Stimulated activated CD4-positive, alpha-beta T cell treated with anti-CD3 and anti-CD28 coated beads, Interleukin-1b, Interleukin-23, amount 100 ng/mL, for 1 hour (primary cell): ENCODE measurements at places on chromosomes 13 and 19.

DNA sequence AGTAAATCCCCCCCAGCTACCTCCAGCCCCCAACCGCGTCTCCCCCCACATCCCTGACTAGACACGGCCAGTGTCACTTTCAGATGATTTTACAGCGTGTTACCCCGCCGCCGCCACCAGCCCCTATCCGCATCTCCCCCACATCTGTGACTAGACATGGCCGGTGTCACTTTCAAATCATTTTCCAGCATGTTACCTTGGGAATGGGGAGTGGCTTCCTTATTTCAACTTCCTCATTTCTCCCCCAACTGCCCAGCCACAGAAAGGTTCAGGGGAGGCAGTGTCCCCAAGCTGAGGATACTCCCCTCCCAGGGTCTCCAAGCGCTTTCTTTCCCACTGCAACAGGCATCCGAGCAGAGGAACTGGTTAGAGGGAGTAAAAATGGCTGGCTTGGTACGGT is 18.4 kb downstream of the ADGRL1 start:
- no peak for DNase-seq

- DNase-seq: no peak
Measured at GRCh38 chr13:31919241-31919640, 112.3 kb upstream of the FRY start.

DNA sequence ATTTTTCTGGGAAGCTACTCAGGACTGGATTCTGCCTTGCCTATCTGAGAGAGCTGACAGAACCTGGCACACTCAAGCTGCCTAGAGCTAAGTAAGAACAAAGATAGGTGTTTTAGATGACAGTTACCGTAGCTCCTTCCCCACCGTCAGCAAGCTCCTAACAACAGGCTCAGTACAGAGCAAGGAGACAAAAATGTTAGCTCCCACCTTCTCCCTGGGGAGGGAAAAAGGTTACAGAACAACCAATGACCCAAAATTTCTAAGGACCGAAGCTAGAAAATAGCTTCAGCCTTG is 1058.2 kb upstream of the PCDH20 start:
- no peak for DNase-seq

DNA sequence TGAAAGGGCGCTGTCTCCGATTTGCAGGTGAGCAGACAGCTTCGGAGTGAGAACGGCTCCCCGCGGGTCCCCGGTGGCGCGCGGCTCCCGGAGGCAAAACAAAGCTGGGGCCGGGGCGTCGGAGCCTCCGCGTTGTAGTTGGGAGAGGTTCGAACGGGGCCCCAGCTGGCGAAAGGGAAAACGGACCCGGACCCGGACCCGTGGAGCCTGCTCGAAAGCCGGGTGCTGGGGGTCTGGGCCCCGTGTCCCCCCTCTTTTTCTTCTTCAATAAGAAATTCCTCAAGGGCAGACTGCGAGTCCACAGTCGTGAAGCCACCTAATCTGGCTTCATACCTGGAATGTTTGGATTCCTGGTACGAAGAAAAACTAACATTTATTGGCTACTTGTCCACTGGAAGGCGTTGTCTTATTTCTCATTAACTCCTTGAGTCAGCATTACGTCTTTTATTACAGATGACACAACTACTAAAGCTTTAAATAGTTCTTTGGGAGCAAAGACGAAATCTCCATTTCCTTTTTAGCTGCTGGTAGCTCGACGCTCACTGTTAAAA is 632 bp upstream of the MTIF3 start:
- DNase-seq: no peak

- DNase-seq: no peak
Measured at GRCh38 chr13:93227280-93227877, 772 bp downstream of the GPC6 start.

GRCh38 chr19:10116085-10116865 is 3.4 kb downstream of the EIF3G start:
- DNase-seq: no peak

- no peak for DNase-seq
Measured at GRCh38 chr13:90565985-90566713, 781.3 kb upstream of the MIR17HG start.

GRCh38 chr13:36068566-36068965 is 62.6 kb downstream of the DCLK1 start:
- DNase-seq: no peak

DNA sequence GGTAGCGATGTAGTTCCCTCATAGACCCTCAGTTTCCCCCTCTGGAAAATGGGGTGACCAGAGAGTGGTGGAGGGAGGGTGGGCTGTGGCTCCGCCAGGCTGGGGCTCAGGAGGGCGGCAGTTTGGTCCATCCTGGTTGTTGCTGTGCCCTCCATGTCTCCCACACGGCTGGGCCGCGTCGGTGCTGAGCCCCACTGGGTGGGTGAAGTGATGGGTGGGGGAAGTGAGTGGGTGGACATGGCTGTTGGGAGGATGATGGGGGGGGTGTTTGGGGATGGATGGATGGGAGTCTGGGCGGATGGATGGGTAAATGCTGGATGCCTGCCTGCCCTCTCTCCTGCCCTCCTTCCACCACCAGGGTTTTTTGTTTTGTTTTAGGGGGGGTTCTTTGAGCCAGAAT is 16.6 kb upstream of the EHD2 start:
- DNase-seq: no peak

DNA sequence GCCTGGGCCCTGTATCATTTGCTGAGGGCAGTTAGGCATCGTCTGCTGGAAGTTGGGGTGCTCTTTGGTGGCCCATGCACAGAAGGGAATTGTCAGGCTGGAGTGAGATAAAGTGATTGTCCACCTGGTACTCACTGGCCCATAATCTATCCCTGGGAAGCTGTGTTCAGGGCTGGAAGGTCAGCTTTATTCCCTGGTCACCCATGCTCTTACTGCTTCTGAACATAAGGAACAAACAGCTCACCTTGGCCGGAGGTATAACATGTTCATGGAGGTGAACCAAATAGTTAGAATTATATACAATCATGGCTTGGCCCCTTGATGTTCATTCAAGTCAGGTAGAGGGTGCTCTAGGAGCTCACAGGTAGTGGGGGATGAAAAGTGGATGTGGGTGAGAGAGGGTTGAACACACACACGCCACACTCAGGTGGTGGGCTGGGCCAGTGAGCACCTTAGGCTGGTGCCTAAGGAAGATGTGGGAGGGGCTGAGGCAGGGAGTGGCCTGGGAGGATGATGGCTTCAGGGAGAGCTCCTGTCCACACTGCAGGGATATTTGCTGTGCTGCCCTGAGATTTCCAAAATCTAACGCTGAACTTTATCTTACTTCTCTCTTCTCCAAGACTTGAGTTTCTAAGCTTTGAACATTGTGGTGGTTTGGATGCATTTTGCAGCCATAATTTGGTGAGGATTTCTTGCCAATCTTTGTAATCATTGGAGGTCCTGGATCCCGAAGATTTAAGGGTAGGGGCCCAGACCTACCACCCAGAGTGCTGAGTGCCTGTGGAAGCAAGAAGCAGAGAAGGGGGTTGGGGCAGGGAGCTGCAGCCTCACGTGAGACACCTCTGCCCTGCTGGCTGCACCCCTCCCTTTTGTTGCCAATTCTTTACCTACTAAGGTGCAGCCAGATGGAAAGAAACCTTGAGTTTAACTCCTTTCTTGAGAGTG is 420.6 kb downstream of the ZNF536 start:
- DNase-seq: no peak

DNA sequence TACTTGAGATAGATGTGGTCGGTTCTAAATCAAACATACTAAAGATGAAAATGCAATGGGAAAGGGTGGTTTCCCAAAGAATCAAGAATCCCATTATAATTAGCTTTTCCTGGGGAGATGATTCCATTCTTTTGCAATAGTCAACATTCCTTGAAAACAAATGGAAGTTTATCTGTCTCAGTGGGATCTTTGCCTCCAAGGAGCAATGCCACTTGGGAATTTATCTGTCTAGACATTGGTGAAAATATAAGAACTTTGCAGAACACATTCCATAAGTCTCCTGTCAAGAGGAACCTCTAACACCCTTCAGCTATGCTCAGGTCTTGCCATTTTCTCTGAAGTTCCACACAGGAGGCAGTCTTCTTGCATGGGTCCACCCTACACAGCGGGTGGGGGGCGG is 152.5 kb downstream of the KCTD12 start:
- no peak for DNase-seq

GRCh38 chr13:83248751-83249150 is 633.5 kb downstream of the SLITRK1 start:
- DNase-seq: no peak

- no peak for DNase-seq
Measured at GRCh38 chr19:18193388-18194180, 566 bp downstream of the MPV17L2 start.

DNA sequence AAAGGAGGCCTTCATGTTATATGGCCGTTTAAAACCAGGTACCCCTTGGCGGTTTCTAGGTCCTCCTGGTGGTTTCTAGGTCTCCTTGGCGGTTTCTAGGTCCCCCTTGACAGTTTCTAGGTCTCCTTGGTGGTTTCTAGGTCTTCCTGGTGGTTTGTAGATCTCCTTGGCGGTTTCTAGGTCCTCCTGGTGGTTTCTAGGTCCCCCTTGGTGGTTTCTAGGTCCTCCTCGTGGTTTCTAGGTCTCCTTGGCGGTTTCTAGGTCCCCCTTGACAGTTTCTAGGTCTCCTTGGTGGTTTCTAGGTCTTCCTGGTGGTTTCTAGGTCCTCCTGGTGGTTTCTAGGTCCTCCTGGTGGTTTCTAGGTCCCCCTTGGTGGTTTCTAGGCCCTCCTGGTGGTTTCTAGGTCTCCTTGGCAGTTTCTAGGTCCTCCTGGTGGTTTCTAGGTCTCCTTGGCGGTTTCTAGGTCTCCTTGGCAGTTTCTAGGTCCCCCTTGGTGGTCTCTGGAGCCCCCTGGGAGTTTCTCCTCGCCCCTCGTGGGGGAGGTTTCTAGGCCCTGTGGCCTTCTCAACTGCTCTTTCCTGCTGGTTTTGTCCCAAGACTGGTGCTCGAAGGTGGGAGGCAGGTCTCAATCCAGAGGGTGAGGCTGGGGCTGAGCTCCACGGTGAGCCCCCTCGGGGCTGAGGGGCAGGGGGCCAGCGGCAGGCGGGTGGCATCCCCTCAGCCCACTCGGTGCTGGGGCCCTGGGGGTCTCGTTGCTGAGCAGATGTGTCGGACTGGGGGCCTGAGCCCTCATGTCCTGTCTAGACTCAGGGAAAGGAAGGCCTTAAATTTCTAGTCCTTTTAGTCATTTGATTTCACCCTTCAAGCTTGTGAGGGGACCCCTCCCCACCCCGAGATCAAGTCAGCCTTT is 8.0 kb downstream of the HCN2 start:
- DNase-seq: no peak

GRCh38 chr13:112710855-112711527 is 21.2 kb downstream of the ATP11A start:
- DNase-seq: no peak

DNA sequence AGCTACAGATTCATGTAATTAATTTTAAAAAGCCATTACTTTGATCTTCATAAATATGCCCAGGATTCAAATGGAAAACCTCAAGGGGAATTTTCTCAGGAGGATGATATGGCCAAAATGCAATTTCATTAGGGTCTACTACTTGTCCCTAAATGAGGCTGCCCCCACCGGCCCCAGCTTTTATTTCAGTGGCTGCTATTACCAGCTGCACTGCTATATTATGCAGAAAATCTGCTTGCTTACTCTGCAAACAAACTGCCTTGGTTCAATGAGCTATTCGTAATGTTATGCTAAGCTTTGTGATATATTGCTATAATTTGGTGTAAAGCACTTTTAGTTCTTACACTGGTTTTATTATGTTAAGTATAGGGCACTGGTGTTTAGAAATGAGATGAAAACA is 137.3 kb upstream of the TMTC4 start:
- DNase-seq: no peak

GRCh38 chr13:60066226-60066625 is 97.5 kb downstream of the DIAPH3 start:
- DNase-seq: no peak

- DNase-seq: no peak
Measured at GRCh38 chr19:17893766-17894165, 22.0 kb downstream of the SLC5A5 start.

- DNase-seq: no peak
Measured at GRCh38 chr13:105543742-105544141, 991.7 kb downstream of the EFNB2 start.

DNA sequence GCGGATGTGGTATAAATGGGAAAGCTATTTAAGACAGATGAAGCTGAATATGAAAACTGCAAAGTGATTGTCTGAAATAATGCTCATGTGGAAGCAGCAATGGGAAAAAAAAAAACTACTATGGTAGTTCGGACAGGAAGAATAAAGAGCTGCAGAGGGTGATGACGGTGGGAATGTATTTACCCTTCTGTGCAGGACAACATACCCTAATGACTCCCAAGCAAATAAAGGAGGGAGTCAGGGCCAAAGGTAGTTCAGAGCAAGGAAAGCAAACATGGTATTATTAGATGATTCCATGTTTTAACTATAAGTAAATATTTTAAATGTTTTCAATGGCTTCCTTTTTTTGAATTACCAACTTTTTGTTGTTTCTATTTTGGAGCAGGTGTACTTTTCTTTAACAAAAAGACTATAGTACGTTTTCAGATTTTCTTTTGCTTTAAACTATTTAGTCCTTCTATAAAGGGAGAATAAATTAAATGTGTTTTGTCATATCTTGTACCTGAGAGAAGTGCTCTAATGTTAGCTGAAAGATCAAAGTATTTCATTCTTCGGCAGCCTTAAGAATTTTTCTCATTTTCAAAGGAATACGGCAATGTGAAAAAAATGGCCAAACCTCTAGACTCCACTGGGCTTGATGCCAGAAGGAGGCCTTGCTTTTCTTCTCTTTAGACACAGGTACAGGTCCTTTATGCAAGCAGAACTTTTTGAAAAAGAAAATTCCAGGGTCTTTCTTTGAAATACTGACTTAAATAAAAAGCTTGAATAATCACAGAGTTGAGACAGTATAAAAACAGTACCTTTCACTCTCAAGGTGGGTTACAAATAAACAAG is 67.8 kb upstream of the ZDHHC20 start:
- no peak for DNase-seq

- DNase-seq: no peak
Measured at GRCh38 chr13:73910733-73911132, 223.5 kb downstream of the KLF12 start.

DNA sequence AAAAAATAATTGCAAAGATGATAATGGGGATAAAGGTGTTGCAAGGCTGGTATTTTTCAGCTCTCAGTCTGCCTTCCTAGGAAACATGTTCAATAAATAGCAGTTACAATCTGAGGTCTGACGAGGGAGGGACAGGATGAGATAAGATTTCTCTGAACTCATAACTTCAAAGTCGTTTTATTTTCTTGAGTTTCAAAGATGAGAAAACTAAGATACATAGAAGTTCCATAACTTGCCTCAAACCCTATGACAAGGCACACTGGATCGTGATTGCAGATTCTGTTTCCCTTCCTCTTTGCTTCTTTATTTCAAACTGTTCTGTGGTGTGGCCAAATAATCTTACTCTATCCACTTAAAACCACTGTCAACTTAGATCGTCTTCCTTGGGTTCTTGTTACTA is 327.2 kb downstream of the GPC5 start:
- no peak for DNase-seq

DNA sequence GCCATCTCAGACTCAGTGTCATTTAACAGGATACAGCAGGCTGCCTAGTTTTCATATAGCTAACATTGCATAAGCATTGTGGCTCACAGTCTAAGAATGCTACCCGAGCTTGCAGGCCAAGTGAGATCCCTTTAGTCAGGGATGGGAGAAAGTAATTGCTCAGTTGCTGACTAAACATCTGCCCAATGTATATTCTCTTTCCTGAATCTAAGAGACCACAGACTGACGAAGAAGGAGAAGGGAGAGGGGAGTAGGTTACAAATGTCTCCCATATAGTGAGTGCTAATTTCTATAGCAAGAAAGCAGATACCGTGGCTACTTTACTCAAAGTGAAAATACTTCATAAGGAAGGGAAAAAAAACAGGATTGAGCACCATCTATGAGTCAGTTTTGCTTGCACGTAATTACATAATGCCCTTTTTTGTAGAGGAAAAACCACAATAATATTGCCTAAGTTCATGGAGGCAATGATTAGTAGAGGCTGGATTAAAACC is 453.9 kb downstream of the COG6 start:
- DNase-seq: no peak
